LHCN-M2 (cell line): ENCODE measurements at places on chromosomes 16 and 17. TPM values are rescaled to one million over a fixed set of nuclear protein-coding genes. Genes with fewer than 3 reads are reported as not detected.

GRCh38 chr16:23943604-23944003 is 107.8 kb downstream of the PRKCB start:
- no peak for DNase-seq

- peak; percentile 36 for DNase-seq
These were observed 12.6 kb upstream of the ASGR1 start for GRCh38 chr17:7191571-7192270.

DNA sequence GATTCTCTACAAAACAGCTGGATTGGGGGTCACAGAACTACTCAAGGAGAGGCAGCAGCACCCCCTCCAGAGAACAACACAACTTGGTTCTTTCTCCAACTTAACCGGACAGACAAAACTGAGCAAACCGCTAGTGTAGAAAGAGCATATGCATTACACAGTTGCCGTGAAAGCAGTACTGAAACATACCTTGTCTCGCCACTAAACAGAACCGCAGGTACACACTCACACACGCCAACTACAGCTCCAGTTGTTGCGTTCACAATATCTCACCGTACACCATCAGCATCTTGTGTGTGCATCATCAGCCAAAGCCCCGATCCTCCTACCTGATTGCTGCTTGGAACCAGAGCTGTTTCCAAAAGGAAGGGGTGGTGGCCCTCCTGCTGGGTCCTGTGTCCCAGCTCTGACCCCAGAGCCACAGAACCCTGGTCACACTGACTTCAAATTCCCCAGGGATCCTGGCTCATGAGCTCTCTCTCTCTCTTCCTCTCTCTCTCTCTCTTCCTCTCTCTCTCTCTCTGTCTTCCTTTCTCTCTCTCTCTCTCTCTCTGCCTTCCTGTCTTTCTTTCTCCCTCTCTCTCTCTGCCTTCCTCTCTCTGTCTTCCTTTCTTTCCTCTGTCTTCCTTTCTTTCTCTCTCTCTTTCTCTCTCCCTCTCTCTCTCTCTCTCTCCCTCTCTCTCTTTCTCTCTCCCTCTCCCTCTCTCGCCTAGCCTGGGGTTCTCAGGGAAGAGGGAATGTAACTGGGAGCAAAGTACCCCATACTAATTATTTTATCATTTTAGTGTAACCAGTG is 8.4 kb downstream of the PIMREG start:
- no peak for DNase-seq

DNA sequence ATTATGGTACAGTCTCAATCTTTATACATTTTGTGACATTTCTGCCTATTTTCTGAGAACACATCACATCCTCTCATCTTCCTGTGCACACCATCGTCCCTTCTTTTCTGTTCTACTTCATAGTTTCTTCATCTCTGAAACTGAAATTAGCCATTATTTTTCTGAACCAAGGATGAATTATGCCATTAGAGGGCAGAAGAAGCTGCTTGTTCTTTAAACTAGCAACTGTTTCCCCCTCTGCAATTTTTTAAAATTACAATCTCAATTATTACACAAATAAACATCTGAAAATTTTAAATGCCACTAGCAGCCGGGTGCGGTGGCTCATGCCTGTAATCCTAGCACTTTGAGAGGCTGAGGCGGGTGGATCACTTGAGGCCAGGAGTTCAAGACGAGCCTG is 41.3 kb downstream of the RBBP6 start:
- peak; percentile 63 for DNase-seq

- peak; percentile 53 for DNase-seq
These were observed at the start of gene MRTFB for GRCh38 chr16:14070877-14071575. Gene MRTFB (plus strand): TSS chr16:14071319. CDS start chr16:14140607, 69,288 bp downstream.

DNA sequence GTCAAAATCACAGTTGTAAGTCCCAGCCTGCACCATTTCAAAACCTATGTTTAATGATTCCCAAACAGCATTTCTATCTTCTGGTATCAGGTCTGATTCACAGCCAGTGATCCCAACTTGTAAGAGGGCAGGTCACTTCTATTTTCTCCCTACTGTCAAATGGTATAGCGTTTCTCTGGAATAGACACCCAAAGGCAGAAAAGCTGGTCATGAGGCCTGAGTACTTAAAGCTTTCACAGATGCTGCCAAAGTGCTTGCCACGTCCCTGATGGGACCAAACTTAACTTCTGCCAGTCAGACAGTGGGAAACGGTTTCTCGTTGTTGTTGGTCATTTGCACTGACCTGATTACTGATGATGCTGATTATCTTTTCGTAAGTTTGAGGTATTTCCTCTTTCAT is 43.4 kb downstream of the CYTH1 start:
- DNase-seq = no peak

- no peak for DNase-seq
These were observed 84.4 kb upstream of the XYLT1 start for GRCh38 chr16:17555176-17555575.

- DNase-seq = no peak
These were observed 23.0 kb downstream of the METTL22 start for GRCh38 chr16:8644211-8645140.

GRCh38 chr16:87461466-87461991 is 31.3 kb downstream of the ZCCHC14 start:
- DNase-seq = no peak

Gene FSCN2
- 0.26 and 0.29 TPM in 2 replicates for total RNA-seq

Gene BRIP1
- total RNA-seq = 15.7 and 17.0 TPM in 2 replicates

Gene AATK
- total RNA-seq = 0.06 and 0.23 TPM in 2 replicates

Gene MMP28
- not detected in 2 replicates for total RNA-seq

Gene TMEM92
- total RNA-seq = not detected in 2 replicates
